Left cardiac atrium (tissue), 4 donors: ENCODE measurements at places on chromosomes 11 and 22. TPM values are rescaled to one million over a fixed set of nuclear protein-coding genes. Genes with fewer than 3 reads are reported as not detected.

The ENTHD1 gene
- total RNA-seq, result not detected

The RNF121 gene
- 26.9 TPM for total RNA-seq

The SEZ6L gene
- total RNA-seq, result 0.13 TPM

The PHOX2A gene
- not detected for total RNA-seq

The GLB1L3 gene
- total RNA-seq, result not detected

The OR8B3 gene
- total RNA-seq, result not detected

The NRXN2 gene
- 3.9 TPM for total RNA-seq

The APOL3 gene
- 32.2 TPM for total RNA-seq

The MUC5B gene
- total RNA-seq, result not detected

DNA sequence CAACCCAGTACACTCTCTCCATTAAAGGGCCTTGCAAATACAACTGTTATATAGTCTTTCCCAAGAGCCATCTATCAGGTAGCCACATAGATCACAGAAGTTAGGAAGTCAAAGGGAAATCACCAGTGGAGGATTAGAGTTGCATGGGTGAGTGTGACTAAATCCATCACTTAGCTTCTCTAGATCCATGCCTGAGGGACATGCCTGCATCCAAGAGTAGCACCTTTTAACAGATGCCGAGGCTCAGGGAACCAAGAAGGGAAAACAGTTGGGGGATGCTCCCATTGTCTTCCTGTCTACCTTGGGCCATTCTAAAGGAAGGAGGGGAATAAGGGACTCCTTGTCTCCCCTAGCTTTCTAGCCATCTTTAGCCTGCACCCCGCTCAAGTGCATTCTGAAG lies 77.9 kb downstream of the XRRA1 start:
- no peak for DNase-seq

GRCh38 chr11:128678024-128678423 lies 15.8 kb upstream of the FLI1 start:
- DNase-seq, result no peak

GRCh38 chr11:114054806-114055205 lies 4.7 kb upstream of the ZBTB16 start:
- no peak for DNase-seq

DNA sequence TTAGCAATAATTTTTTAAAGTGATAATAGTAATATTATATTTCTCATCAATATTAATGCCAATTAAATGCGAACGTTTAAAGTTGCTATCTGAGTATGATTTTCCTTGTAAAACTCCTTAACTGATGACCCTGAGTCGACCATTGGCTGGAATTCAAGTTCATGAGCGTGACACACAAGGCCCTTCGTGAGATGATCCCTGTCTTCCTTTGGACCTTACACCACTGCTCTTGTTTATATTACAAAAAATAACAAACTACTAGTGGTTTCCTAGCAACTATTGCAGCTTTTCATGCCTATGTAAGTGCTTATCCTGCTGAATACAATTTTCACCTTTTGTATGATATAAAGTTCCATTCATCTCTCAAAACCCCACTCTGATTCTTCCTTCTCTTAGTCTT lies 752.9 kb downstream of the CNTN5 start:
- DNase-seq, result no peak

DNA sequence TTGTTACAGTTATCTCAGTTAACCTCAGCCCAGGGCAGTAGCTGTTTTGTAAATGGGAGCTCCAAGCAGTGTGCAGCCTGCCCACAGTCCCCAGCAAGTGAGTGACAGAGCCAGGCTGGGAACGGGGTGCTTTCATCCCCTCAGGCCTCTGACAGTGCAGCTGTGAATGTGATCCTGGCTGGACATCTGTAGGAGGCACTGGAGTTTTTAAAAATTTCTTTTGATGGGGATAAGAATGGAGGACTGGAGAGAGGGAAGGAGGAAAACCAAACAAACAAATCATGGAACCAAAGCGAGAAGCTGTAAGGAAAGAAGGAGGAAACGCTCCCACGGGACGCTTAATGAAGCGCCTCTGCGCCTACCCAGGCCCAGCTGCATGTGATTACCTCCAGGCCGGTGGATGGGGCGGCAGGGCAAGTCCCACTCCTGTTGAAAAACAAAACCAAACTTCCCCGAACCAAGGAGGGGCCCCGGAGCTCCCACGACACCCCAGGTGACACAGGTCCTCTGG lies 40.6 kb downstream of the SCUBE1 start:
- no peak for DNase-seq

DNA sequence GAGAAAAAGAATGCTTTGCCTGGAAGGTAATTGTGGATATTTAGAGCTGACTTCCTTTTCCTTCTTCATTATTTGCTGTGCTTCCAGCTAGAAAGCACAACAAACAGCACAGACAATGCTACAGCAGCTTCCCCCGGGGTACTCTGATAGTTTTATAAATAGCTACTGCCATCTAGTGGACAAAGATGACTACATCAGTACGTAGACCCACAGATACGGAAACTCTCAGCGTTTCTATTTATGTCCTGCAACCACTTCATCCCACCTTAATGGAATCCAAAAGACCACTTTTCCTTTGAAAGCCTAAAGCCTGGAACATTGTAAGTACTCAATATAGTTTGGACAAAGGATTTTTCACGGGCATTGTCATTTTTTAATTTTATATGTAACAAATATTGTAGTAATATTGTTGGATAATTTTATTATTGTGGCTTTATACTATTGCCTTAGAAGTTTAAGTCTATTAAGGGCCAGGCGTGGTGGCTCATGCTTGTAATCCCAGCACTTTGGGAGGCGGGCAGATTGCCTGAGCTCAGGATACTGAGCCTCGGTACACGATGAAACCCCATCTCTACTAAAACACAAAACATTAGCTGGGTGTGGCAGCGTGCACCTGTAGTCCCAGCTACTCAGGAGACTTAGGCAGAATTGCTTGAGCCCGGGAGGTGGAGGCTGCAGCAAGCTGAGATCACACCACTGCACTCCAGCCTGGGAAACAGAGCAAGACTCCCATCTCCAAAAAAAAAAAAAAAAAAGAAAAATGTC lies 7.5 kb downstream of the HSPA8 start:
- no peak for DNase-seq

DNA sequence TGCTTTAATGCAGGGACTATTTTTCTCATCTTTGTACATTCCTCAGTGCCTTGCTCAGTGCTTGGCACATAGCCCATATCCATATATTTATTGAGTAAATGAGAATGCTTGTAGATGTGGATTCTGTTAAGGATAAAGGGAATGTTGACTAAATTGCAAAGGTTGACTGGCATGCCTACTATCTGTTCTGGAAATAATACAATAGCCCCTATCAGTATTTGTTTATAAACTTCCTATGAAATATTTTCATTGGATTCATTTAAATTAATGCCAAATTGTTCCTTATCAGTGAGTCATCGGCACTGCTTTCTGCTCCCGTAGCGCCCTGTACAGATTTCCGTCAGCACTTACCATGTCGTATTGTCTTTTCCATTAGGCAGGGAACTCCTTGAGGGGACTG lies 8.0 kb downstream of the RNF121 start:
- DNase-seq, result no peak

DNA sequence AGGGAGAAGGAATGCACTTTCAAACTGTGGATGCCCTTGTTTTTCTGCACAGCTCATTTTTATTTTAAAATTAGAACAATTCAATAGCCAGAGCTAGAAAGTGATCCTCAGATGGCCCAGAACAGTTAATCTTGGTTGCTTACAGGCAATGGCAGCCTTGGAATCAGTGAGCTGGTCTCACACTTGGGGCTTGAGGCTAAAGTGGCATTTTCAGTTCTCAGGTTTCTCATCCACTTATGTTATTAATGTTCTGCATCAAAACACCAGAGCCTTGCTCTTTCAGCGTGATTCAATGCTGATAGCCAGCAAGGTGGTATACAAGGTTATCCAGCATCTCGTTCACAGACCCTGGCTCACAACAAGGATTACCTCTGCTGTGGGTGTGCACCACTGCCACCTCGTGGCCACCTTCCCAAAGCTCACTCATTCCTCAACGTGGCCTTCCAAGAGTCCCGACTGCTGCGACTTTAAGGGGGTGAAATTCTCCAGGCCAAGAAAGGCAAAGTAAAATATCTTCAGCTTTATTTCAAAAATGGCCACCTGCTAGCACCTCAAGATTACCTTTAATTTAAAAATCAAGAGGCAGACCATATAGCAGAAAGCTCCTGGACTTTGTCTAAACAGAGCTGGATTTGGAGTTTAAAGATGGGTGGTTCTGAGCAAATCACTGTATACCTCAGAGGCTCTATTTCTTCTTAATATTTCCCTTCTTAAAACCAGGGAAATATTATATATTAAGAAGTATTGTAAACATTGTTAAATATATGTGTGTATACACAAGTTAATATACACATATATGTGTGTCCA lies 34.2 kb upstream of the FSHB start:
- peak; percentile 69 for DNase-seq

GRCh38 chr11:14577835-14578529 lies 57.8 kb upstream of the PSMA1 start:
- DNase-seq, result no peak

GRCh38 chr11:89537936-89538335 lies 46.8 kb upstream of the NOX4 start:
- DNase-seq, result no peak

DNA sequence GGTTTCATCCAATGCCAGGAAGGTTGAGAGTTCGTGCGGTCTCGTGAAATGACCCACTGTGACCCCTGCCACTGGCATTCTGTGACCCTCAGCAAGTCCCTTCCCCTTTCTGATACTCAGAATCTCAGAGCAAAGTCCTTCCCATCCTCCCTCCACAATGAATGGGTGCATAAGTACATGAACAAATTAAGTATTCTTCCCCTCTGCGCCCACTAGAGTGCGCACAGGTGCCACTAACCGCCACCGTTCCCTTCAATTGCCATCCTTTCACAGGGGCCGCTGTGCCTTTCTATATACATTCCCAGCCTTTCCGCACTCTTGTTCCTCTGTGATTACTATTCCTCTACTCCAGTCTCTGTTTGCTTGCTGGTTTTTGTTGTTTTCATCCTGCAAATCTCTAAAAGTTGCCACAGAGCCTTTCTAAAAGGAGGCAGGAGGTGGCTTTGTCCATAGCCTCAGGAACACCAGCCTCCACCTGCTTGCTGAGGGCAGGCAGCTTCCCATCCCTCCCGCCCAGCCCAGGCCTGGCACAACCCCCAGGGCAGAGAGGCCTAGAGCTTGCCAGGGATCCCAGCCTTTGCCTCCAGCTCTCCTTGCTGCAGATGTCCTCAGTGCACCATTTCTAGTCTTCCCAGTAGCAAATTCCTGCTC lies 6.7 kb upstream of the AP1B1 start:
- DNase-seq, result peak; percentile 64

GRCh38 chr22:44403602-44404329 lies 91.0 kb upstream of the SHISAL1 start:
- DNase-seq, result no peak

- no peak for DNase-seq
Measured at GRCh38 chr22:41564563-41564962, 3.8 kb downstream of the CSDC2 start.

- no peak for DNase-seq
Measured at GRCh38 chr11:115146425-115146824, 357.8 kb downstream of the CADM1 start.

DNA sequence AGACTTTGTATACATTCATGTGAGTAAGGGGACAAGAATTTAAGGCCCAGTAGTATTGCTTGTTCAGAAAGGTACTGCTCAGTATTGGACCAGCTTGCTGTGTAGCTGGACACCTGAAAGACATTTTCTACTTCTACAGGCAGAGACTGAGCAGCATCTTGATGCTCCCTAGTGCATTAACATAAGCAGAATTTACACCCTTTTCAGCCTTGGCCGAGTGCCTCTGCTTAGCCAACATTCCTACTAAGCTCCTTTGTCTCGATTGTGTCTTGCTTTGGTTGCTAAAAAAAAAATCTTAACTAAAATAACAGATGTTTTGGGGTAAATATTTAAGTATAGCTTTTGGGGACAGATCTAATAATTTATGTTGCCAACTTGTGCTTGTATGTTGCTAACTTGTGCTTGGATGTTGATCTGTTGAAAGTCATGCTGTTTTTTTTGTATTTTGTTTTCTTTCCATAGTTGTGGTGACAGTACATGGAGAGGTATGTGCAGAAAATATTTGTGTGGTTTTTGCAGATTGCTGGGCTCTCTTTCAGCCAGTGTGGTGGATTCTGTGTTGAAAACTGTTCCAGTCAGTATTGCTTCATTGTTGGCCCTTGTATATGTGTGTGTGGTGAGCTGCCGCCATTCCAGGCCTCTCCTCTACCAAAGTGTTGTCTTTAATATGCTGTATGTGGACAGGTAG lies 3.7 kb downstream of the PTS start:
- DNase-seq, result no peak

DNA sequence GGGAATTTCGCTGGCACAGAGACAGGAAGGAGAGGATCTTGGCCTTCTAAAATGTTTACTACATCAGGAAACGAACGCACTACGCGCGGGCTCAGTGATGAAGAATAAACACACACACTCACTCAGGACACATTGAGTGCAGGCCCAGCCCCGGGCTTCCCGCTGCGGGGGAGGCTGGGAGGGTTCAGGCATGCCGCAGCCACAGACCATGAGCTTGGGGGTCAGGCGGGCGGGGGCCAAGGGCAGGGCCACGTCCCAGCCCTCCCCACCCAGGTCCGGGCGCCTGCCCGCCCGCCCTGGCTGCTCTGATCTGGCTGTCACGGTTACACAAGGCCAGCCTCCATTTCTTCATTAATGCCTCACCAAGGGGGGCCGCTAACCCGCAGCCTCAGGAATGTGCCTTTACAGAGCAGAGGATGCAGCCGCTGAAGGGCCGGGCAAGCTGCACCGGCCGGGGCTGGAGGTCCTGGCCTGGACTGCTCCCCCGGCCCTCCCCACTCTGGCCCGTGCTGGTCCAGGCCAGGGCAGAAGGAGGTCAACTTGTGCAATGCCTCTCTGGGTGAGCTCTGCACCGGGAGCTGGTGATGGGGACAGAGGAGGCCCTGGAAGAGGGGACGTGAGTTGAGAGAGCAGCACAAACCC lies 41.7 kb downstream of the IGF2 start:
- DNase-seq, result peak; percentile 76

DNA sequence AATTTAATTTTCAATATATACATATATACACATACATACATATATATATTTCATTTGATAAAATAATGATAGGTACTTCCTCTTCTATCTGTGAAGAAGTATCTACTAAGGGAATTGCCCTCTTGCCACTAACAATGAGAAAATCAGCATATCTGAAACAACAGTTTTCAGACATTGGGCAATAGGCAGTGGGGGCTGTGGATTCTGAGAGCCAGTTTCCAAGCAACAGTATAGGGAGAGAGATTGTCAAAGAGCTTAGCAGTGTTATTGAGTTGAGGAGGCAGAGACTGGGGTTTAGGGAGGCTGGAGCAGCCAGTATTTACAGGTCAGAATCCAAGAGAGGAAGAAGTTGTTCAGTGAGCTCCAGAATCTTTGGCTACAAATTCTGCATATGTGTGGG lies 119.3 kb downstream of the ARFGAP2 start:
- no peak for DNase-seq

GRCh38 chr11:45779602-45780001 lies 25.3 kb upstream of the SLC35C1 start:
- no peak for DNase-seq

- no peak for DNase-seq
Measured at GRCh38 chr11:76228071-76228874, 22.0 kb upstream of the WNT11 start.

GRCh38 chr11:132742929-132743328 lies 789.4 kb downstream of the OPCML start:
- DNase-seq, result no peak

- DNase-seq, result no peak
Measured at GRCh38 chr11:126874276-126874675, 126.3 kb downstream of the KIRREL3 start.
